Panc1 (cell line): ENCODE measurements at places on chromosomes 12 and 14.

GRCh38 chr14:77623201-77623600, 6.8 kb upstream of the SPTLC2 start:
- H3K36me3 ChIP-seq = no peaks in the 10 kb centered on the region
- no peaks in the 10 kb centered on the region for H3K27me3 ChIP-seq
- H3K27ac ChIP-seq = no peak overlapping the region
- H3K4me3 ChIP-seq = no peak overlapping the region
- no peaks in the 10 kb centered on the region for H3K4me1 ChIP-seq

GRCh38 chr12:79119796-79120195, 255.2 kb downstream of the SYT1 start:
- H3K27ac ChIP-seq = no peak overlapping the region
- no peak for DNase-seq
- no peaks in the 10 kb centered on the region for H3K36me3 ChIP-seq
- H3K4me3 ChIP-seq = no peak overlapping the region
- no peaks in the 10 kb centered on the region for H3K27me3 ChIP-seq

DNA sequence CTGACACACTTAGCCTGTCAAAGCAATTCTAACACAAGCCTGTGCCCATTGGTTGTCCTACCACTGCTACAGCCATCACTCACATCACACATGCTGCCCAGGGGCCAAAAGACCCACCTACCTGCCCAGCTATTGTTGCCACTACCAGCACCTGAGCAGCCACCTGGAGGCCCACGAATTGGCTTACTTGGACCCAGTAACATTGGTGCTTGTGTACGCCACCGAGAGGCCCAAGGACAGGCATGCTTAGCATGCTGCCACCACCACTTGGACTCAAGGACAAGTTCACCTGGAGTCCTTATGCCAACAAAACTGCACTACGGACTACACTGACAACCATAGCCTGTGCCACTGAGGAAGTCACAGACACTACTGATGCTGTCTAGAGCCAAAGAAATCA, 221.1 kb downstream of the SLC38A4 start:
- no peaks in the 10 kb centered on the region for H3K36me3 ChIP-seq
- H3K27me3 ChIP-seq = no peaks in the 10 kb centered on the region
- no peak overlapping the region for H3K4me3 ChIP-seq
- H3K27ac ChIP-seq = no peak overlapping the region

DNA sequence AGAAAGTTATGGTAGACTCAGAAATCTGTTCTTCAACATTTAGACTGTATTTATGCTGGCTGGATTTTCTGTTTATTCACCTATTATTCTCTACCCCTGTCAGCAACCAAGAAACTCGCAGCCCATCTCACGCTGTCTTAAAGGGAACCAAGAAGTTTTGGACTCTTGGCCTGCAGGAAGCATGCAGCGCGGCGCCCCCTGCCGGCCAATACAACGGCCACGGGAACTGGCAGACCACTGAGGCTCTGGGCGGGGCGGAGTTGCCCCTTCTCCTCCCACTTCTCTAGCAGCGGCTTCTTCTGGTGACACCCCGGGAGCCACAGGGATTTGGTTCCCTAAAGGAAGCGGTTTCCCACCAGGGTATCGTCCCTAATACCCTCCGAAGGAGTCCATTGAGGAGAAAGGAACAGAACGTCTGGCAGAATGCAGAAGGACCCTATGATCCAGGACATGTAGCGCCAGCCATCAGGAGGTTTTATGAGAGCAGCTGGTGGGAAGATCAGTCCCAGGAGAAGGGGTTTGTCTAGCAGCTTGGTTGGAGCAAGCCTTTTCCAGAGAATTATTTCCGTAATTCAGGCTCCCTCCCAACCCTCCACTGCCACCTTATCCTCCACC, 21.0 kb upstream of the RNASE2 start:
- H3K36me3 ChIP-seq = no peaks in the 10 kb centered on the region
- H3K4me3 ChIP-seq = no peak overlapping the region
- H3K27ac ChIP-seq = no peak overlapping the region
- no peak for DNase-seq
- H3K27me3 ChIP-seq = no peaks in the 10 kb centered on the region

DNA sequence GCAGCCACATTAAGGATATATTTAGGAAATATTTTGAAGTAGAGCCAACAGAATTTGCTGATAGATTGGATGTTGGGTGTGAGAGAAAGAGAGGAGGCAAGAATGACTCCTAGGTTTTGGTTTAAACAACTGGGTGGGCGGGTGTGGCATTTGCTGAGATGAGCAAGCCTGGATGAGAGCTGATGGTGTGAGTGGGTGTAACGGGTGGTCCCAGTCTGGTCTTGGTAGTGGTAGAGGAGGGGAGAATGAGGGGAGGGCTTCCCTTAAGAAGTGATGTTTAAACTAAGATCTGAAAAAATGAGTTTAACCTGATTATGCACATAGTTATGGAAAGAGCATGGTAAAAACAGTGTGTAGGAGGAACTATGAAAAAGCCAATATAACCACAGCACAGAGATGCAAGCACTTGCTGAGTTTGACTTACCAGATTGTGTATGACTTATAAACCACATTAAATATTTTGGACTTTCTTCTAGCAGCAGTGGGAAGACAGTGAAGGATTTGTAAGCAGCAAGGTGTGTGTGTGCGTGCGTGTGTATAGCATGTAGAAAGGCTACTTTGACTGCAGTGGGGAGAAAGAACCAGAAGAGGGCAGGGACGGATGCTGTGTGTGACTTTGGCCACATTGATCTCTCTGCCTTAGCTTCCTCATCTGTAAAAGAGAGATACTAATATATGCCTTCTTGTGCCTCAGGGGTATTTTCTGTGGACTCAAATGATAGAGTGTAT, 139.7 kb downstream of the PRIMA1 start:
- DNase-seq = no peak
- H3K27me3 ChIP-seq = no peaks in the 10 kb centered on the region
- no peaks in the 10 kb centered on the region for H3K36me3 ChIP-seq
- H3K4me3 ChIP-seq = no peak overlapping the region

- H3K36me3 ChIP-seq = no peaks in the 10 kb centered on the region
- no peak for DNase-seq
- no peaks in the 10 kb centered on the region for H3K4me1 ChIP-seq
- H3K4me3 ChIP-seq = no peak overlapping the region
- no peak overlapping the region for H3K27ac ChIP-seq
- H3K27me3 ChIP-seq = no peaks in the 10 kb centered on the region
These were observed 256.6 kb upstream of the PPFIA2 start for GRCh38 chr12:82015623-82016347.

DNA sequence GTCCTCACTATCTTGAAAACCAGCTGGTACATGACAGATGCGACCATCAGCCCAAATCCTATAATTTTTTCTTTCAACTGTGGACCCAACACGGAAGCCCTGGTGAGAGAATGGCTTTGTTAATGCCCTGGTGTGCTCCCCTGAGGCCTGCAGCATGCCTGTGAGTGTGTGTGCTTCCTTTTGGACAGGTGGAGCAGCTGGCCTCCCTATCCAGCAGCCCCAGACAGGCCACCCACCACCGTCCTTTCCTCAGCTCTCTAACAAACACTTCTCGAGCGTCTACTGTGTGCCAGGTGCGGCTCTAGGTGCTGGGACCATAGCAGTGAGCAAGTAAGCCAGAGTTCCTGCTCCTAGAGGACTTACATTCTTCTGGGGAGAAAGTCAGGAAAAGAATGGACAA, 78.9 kb upstream of the GZMB start:
- H3K27me3 ChIP-seq = no peaks in the 10 kb centered on the region
- DNase-seq = no peak
- H3K4me1 ChIP-seq = no peaks in the 10 kb centered on the region
- H3K36me3 ChIP-seq = no peaks in the 10 kb centered on the region
- no peak overlapping the region for H3K4me3 ChIP-seq
